Stimulated activated CD4-positive, alpha-beta T cell treated with anti-CD3 and anti-CD28 coated beads, Interleukin-1b, Interleukin-23, amount 100 ng/mL, for 24 hours (primary cell): ENCODE measurements at places on chromosomes 7 and 10.

DNA sequence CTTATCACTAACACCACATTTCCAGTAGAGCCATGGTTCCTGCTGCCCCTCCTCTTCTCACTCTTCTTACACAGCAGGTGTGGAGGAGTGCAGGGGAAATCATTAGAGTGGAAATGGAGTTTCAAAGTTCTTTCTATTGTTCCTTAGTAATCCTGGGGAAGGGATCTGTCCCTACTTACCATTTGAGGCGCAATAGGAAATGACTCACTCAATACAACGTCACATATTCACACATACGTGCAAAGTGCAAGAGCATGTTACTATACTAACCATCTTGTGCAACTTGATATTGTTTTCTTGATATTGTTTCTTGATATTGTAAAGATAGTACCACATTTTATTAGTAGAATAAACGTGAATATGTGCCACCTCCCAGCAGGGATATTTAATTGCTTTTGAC is 1010.2 kb downstream of the DNAJB9 start:
- no peak for DNase-seq

GRCh38 chr10:15333909-15334649 is 37.0 kb downstream of the FAM171A1 start:
- no peak for DNase-seq

GRCh38 chr7:15016766-15017165 is 114.2 kb upstream of the DGKB start:
- DNase-seq = no peak

DNA sequence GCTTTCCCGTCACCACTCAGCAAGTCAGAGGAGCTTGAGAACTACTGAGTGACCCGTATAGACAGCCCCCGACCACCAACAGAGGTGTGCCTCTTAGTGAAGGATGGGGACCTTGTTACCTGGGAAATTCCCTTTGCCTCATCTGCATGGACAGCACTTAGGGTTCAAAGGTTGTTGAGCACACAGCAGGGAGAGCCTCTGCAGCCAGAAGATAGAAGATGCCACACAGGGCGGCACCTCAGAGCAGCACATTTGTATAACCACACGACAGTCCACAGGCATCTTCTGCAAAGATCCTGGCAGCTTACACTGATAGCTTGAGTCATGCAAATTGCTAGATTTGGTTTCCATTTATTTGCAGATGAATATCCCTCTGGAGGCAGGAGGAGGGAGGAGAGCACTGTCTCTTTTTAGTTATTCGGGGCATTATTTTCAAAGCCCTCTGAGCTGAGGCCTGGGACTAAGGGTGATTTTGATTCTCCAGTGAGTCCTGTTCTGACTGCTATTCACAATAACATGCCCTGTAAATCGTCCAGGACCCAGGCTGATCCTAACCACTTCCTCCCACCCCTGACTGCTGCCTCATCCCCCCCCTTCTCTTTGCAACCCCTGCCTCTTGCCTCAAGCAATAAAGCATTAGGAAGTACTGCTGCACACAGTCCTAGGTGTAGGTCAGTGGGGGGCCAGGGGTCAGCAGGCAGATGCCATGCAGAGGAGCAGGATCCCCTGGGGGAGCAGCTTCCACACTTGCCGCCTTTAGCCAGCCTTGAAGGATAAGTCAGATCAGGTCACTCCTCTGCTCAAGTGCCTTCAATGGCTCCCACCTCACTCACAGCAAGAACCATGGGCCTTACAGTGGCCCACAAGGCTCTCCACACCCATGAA is 24.6 kb upstream of the INMT start:
- DNase-seq = no peak

GRCh38 chr10:43653746-43654145 is 5.1 kb upstream of the ZNF32 start:
- DNase-seq = no peak

DNA sequence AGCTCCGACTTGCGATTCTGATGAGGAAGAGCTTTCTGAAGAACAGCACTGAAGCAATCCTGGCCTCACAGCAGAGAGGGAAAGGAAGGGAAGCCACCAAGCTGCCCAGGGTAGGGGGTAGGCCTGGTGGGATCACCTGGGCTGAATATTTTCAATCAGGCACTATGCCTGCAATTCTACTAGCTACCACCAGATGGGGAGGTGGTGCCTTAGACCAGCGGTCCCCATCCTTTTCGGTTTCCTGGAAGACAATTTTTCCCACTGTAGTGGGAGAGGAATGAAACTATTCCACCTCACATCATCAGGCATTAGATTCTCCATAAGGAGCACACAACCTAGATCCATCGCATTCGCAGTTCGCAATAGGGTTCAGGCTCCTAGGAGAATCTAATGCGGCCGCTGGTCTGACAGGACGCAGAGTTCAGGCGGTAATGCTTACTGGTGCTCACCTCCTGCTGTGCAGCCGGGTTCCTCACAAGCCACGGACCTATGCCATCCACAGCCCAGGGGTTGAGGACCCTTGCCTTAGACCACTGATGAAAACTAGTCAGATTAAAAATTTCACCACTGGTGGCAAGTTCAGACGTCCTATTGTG is 2.7 kb downstream of the LRRC20 start:
- DNase-seq = no peak
